Smooth muscle cell of the coronary artery (primary cell): ENCODE measurements at places on chromosomes 3 and 15. TPM values are rescaled to one million over a fixed set of nuclear protein-coding genes. Genes with fewer than 3 reads are reported as not detected.

The GATM gene
- 0.12 and 0.30 TPM in 2 replicates for total RNA-seq

The THUMPD3 gene
- total RNA-seq = 44.9 and 76.5 TPM in 2 replicates

The EXD1 gene
- total RNA-seq = not detected in 2 replicates

The PIF1 gene
- 4.0 and 4.1 TPM in 2 replicates for total RNA-seq

The ECE2 gene
- total RNA-seq = not detected in 2 replicates

The CCR3 gene
- 0.94 TPM in 1 of 2 replicates, not detected in the other for total RNA-seq

The RARB gene
- 0.23 and 32.2 TPM in 2 replicates for total RNA-seq

The ITIH3 gene
- 2.8 TPM in 1 of 2 replicates, not detected in the other for total RNA-seq

The PTPN23 gene
- total RNA-seq = 9.8 and 12.9 TPM in 2 replicates
